ENCODE measurements at places on chromosomes 16 and 17. TPM values are rescaled to one million over a fixed set of nuclear protein-coding genes. Genes with fewer than 3 reads are reported as not detected.
A peak's percentile ranks its signal among the peaks of the same experiment; 100 is the strongest.

DNA sequence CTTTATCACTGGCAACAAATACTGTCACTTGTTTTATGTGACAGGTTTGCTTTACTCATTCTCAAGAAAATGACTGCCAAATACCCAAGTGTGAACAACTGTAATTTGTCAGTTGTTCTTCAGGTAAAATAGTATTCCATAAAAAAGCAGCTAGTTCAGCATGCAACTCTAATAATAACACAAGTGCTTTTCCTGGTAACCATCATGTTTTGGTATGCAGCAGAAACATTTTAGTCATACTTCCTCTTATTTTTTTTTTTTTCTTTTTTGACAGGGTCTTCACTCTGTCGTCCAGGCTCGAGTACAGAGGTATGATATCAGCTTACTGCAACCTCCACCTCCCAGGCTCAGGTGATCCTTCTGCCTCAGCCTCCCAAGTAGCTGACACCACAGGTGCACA is 4.6 kb downstream of the TERF2 start:
- no peak for DNase-seq

GRCh38 chr17:34236281-34236892 is 18.7 kb upstream of the CCL2 start:
- DNase-seq = no peak

GRCh38 chr17:67289181-67289876 is 44.3 kb upstream of the HELZ start:
- peak; percentile 8 for DNase-seq

GRCh38 chr17:36742267-36743000 is 141.1 kb downstream of the MRM1 start:
- no peak for DNase-seq

Gene TLCD2
- polyA plus RNA-seq = 3.1 TPM
